ENCODE measurements at places on chromosomes 2 and 18.

DNA sequence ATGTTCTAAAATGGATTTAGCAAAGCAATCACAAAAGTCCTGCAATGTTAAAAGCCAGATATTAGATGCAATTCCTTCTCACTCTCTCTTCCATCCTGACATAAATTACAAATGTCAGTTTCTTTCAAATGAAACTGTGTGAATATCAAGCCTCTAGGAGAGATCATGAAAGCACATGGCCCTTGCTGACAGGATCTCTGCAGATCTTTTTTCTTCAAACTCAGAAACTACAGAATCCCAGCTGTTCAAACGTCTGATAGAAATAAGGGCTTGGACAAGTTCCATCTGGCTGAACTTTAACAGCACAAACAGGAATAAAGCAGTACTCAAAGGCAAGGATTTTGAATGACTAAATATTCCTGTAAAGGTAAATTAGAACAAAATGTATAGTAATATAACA, 47.6 kb downstream of the PDE1A start:
- peak; percentile 52 for DNase-seq

DNA sequence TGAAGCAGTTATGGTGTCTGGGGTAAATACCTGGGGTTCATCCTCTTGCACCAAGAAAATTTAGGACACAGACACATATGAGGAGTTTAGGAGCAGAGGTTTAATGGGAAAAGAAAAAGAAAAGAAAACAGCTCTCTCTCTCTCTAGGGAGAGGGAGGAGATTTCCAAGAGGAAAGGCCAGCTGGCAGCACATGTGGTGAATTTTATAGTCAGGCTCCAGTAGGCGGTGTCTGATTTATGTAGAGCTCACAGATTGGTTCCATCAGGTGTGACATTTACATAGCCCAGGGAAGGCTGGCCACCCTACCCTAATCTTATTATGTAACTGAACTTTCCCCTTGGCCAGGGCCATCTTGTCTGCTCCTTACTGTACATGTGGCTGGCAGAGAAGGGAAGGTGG, 297.5 kb upstream of the RGPD4 start:
- DNase-seq = peak; percentile 88

DNA sequence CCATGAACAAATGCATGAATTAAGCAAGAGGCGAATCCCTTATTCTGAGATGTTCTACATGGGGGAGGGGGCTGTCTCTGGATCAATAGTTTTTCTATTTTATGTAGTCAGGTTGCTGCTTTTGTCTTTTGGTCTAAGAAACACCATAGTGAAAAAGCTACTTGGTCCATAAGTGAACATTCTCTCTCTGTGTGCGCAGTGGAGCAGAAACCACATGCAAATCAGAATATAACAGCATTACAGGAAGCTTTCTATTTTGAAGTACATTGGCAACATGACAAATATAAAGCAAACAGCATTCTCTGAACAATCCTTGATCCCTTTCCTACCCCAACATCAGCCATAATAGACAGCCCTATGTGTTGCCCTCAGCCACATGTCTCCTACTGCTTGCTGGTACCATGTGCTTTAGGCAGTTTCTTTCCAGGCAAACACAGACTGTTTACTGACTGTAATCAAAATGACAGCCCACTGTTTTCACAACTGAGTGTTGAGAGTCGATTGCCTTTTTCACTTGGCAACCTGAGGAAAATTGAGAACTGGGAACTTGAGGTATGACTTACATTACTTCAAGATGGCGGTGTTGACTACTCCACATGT, 10.6 kb downstream of the SCN3A start:
- no peak for DNase-seq

GRCh38 chr2:10256515-10257031, 46.1 kb upstream of the HPCAL1 start:
- DNase-seq = no peak

DNA sequence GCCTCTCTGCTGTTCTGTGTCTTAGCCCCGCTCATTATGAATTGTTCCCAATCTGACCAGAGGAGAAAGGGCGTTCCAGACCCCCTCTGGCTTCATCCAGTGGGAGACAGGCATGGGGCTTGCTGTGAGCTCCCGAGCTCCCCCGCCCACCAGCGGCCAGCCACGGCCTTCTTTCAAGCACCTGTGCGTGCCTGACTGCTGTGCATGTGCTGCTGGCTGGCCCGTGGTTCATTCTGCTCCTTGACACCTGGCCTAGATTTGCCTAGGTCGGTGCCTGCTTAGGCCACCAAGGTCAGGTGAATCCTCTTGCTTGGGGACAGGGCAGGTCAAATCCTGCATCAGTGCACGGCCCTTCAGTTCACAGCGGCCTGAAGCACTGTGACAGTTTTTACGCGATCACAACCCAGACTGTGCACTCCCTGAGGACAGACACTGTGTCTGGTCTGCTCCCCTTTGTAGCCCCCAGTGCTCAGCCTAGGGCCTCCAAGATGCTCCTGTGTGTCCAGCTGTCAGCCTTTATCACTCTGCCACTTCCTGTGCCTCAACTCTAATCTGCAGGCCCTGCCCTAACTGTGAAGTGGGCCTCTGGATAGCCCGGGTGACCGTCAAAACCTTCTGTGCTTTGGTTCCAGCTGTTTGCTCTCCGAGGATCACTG, 3.6 kb upstream of the LPIN1 start:
- no peak for DNase-seq

- DNase-seq = peak; percentile 50
These were observed 54.6 kb upstream of the DSC1 start for GRCh38 chr18:31217038-31217849.

DNA sequence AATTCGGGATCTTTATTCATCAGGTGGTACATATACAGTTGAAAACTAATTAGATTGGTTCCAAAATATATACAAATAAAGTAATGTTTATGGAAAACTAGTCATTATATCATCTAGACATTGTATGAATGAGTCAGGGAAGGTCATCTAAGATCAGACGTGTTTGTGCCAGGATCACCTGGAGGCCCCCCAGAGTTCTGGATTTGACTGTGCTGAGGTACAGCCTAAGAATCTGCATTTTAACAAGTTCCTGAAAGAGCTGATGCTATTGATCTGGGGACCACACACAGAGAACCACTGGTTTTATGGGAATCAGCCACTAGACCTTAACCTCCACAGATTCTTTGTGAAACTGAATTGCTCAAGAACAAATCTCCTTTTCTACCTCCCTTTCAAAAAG, 43.2 kb downstream of the PARD6G start:
- no peak for DNase-seq

DNA sequence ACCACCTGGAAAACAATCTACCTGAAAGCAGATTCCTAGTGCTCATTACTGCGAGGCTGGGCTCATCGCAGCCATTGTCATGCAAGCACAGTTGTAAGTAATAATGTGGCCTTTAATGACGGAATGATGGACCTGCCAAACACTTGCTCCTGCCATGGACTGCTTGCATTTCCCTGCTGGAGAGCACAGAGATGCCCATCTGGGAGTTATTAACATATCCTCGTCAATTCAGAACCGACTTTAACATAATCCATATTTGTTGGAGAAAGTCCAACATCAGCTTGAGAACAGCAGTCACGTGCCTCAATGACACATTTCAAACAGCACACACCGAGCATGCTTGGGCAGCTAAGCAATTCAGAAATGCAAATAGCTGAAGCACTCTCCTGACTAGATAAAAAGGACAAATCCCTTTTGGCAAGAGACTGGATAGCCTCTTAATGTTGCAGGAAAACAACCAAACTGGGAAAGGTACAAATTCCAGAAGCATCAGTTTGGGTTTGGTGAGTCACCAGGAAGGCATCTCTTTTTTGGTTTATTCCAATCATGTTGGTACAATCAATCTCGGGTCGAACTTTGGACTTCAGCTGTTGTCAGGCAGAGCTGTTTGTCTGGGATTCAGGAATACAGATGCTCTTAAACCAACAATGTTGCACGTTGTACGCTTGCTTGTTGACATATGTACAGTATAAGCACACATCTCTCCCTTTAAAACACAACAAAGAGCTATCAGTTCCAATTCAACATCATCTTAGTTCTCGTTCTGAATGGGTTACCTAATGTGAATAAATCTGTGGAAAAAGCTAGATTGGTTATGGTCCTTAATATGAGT, 395.8 kb downstream of the LNPK start:
- DNase-seq = peak; percentile 87

DNA sequence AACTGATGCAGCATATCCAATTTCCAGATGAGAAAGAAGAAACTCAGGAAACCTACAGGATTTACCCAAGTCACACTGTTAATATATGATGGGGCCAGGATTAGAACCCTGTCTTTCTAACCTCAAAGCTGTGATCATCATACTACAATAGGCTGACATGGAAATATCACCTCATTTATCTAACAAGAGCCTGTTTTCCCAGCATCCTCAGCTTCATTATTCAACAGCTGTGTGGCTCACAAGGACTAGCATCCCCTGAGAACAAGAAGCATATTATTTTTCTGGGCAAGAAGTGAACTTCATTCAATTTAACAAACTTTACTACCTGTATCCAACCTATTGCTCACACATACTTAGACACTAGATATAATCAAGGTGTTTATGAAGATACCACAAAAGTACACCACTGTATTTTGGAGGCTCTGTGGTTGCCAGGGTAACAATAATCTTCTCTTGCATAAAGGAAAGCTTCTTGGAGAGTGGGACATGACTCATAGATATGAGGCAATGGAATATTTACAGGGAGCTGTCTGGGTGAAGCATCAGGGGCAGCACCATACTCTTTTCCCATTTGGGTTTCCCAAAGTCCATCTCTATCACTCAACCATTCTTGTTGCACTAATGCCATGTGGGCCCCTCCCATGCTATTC, 218.2 kb downstream of the RAD51AP2 start:
- no peak for DNase-seq

DNA sequence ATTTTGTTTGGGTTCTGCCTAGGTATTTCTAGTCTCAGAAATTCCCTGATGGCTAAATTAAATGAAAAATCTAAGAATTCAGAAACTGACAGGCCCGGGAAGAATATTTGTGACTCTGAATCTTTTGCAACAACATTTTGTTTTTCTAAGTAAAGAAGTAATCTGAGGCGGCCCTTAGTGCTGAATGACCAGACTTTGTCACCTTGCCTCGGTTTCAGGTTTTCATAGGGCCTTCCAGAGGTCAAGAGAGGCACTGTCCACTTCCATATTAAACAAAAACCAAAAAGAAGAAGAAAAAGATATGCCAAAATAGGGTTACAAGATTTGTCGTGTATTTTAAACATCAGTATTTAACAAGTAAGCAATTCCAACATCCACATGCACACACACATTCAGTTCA, 16.1 kb upstream of the CCNYL1 start:
- no peak for DNase-seq

DNA sequence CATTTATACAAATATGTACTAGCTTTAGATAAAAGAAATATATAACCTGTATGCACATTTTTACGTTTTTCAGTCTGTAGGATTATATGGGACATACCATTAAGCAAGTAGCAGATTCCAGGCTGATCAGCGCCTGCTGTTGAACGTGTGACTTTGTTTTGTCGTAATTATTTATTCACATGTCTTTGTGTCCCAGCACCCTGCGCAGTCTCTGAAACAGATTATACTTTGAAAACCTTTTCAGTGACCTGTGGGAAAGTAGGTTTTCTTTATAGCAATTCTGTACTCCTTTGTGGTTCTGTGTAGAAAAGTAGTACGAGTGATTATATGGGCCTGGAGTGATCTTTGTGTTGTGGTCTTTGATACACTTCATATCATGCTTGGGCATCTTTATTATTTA, 68.5 kb downstream of the MTA3 start:
- no peak for DNase-seq

DNA sequence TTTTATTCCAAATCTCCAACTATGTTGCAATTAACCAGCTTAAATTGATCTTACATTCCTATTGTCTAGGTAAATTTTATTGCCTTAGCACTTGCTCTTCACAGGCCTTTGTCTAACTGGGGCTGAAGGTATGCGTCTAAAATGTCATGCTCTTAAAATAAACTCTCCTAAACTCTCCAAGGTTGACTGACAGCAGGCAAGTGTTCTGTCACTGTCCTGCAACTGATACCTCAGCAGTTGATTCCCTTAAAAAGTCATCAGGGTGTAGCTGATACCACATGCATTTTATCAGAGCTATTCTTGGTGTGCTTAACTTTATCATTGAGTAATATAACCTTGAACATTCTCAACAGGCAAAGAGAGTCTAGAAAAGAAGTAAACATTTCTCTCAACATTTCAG, 680 bp downstream of the TTN start:
- no peak for DNase-seq

DNA sequence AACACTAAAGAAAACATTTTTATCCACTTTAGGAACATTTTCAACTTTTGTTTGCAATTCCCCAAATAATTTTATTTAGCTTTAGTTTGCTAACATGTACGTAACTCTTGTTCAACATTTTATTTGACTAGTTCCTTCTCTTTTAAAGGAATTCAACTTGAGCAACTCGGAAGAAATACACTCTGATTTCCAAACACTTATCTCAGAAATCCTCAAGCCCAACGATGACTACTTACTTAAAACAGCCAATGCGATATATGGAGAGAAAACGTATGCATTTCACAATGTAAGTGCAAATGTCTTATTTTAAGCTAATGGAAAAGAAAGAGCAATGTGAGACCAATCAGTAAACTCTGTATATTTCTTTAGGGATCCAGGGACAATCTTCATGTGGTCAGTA, 10.1 kb downstream of the SERPINB10 start:
- DNase-seq = no peak

GRCh38 chr2:163713534-163714311, 22.1 kb downstream of the FIGN start:
- DNase-seq = peak; percentile 68

DNA sequence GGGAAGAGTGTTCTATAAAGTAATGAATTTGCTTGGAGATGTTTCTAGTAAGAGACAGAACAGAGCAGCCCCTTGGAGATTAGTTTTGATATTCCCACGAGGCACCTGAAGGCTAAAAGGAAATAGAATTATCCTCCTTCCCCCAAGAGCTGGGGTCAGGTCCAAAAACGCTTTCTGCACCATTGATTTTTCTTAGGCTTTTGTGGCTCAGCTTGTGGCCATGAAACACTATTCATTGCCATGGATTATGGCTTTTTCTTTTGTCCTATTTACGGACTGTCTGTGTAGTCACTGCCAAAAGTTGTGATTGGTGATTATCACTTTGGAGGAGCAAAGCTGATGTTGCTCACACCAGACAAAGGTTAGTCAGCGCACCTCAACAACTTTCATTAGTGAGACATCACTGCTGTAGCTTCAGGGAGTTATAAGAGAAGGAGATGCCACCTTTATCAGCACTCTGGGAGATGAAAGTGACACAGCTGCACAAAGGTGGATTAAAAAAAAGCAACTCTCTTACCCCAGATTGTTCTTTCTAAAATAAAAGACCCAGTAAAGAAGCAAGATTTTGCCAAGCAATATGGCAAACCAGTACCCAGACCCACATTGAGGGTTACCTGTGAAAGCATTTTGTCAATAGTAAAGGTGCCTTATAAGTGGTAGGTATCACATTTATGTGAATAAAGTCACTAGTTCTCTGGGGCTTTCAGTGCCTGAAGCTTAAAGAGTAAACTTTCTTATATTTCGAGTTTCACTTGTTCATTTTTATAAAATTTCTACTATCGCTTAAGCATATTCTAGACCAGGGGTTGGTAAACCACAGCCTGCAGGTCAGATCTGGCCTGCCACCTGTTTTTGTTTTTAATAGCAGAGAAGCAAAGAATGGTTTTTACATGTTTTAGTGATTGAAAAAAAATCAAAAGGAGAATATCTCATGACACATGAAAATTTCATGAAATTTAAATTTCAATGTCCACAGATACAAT, 10.6 kb downstream of the CXCR4 start:
- DNase-seq = peak; percentile 77
